ENCODE measurements at places on chromosomes 6 and 20. TPM values are rescaled to one million over a fixed set of nuclear protein-coding genes. Genes with fewer than 3 reads are reported as not detected.
A peak's percentile ranks its signal among the peaks of the same experiment; 100 is the strongest.

DNA sequence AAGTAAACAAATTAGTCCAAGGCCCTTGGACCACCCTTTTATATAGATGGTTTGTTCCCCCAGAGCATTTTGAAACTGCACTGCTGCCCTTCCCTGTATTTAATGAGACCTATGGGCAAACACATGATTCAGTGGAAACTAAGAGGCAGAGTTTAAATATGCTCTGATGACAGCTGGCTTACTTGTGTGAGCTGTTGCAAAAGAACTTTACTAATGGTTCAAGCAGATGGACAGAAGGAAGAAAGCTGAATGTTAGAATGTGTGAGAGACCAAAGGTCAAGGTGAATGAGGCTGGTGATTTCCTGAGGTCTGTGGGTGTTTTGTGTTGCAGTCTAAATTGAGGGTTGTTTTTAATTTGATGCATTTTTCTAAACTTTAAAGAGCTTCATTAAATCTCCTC lies 123.0 kb upstream of the CEP162 start:
- H3K27me3 ChIP-seq = no peaks in the 10 kb centered on the region
- no peak overlapping the region for H3K4me3 ChIP-seq
- H3K27ac ChIP-seq = no peak overlapping the region
- no peaks in the 10 kb centered on the region for H3K36me3 ChIP-seq

NKX2-4 gene
- not detected for polyA plus RNA-seq

DNA sequence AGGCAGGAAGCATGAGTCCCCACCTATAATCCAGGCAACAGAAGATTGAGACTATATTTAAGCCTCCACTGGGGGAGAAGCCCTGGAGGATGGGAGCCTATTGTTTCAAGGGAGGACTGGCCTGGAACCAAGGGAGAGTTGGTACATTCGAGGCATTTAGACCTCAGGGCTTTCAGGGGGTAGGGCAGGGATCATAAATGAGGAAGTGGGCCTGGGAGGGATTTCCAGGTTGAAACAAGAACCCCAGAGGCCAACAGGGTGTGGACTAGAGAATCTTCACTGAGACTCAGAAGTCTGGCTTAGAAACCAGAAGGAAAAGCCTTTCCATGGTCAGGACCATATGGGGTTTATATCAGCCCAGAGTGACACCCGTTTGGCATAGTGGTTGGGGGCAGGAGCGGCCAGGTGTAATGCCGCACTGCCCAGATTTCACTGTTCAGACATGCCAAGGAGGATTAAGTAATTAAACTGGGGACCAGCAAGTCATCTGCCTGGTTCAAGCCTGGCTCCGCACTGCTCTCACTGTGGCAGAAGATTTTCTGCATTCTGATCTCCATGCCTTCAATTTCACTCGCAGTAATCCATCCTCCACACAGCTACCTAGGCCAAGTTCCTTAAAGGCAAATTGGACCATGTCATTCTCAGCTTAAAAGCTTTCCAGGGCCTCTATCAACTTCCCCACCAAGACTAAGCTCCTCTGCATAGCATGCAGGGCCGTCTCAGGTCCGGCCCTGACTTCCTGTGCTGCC lies 17.8 kb downstream of the LRFN2 start:
- H3K27ac ChIP-seq = no peak overlapping the region
- DNase-seq = no peak
- H3K4me3 ChIP-seq = no peak overlapping the region
- H3K27me3 ChIP-seq = no peaks in the 10 kb centered on the region
- H3K36me3 ChIP-seq = no peaks in the 10 kb centered on the region

SLC22A1 gene
- 1.4 TPM for polyA plus RNA-seq

ADGRG6 gene
- polyA plus RNA-seq = 1.3 TPM

DNA sequence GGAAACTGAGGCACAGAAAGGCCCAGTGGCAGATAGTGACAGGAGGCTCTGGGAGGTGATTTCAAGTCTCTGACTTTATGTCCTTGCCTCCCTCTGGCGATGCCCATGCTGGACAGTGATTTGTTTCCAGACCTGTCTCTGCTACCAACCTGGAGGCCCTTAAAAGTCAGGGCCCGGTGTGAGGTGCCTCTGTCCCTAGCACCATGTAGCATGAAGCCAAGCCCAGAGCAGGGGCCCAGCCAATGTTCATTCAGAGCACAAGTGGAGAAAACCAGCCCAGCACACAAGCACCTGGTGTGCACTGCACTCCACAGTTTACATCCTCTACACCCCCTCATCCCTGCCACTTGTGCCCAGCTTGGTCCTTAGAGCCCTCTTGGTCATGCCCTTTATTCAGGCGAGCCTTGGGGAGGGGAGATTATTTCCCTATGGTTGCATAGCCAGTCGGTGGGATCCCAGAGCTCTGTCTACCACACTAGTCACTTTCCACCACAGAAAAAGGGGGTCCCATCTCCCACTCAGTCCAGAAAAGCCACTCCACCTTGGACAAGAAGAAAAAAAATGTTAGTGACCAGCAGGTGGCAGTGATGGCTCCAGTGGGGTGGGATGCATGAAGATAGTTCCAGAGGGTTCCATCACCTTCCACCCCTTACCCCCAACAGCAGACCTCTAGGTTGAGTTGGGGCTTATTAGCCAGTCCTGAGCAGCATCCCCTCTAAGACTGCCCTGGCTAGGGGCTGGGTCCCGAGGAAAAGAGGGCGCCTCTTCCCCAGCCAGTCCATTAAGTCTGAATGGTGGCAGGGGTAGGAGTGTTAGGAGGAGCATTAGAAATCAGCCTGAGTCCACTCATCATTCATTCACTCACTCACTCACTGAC lies 30.9 kb downstream of the KIAA1755 start:
- H3K36me3 ChIP-seq = peaks cover 4% of the 10 kb centered on the region
- no peaks in the 10 kb centered on the region for H3K4me1 ChIP-seq
- no peaks in the 10 kb centered on the region for H3K27me3 ChIP-seq

WFDC2 gene
- polyA plus RNA-seq = 1.0 TPM

- peaks cover 4% of the 10 kb centered on the region for H3K4me1 ChIP-seq
- DNase-seq = peak; percentile 66
- H3K36me3 ChIP-seq = peaks cover 4% of the 10 kb centered on the region
- H3K27ac ChIP-seq = peak overlapping the region; percentile 5
Observed at GRCh38 chr6:125759184-125759902, 9.9 kb downstream of the HEY2 start.

DNA sequence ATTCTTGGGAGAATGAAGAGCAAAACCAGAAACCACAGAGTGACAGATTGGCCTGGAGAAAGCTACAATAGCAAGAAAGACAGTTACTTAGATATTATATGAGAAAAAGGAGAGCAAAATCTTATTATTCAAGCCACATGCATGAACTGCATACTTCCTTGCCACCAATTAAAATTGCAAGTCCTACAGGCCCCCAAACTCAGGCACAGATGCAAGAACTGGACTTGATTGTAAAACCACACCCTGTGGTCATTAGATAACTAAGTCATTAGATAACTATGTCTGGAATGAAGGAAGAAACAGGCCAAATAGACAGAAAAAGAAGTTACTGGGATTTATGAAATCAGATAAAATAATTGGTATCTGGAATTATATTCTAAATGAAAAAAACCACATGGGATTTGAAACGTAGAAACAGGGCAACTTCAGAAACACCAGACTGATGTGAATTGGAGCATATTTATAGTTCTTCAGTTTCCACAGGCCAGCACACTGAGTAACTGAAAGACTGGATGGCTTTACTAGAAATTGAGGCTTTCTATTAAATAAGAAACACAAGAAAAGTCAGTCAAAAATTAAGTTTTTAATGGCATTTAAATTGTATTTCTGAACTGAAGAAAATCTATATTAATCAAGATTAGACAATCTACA lies 49.4 kb upstream of the CARMIL1 start:
- no peaks in the 10 kb centered on the region for H3K4me1 ChIP-seq
- H3K36me3 ChIP-seq = no peaks in the 10 kb centered on the region
- H3K27ac ChIP-seq = no peak overlapping the region
- H3K4me3 ChIP-seq = no peak overlapping the region

- no peak overlapping the region for H3K4me3 ChIP-seq
- no peaks in the 10 kb centered on the region for H3K36me3 ChIP-seq
- H3K4me1 ChIP-seq = no peaks in the 10 kb centered on the region
- no peak for DNase-seq
- no peak overlapping the region for H3K27ac ChIP-seq
Observed at GRCh38 chr20:41639630-41640029, 21.5 kb upstream of the CHD6 start.

DNA sequence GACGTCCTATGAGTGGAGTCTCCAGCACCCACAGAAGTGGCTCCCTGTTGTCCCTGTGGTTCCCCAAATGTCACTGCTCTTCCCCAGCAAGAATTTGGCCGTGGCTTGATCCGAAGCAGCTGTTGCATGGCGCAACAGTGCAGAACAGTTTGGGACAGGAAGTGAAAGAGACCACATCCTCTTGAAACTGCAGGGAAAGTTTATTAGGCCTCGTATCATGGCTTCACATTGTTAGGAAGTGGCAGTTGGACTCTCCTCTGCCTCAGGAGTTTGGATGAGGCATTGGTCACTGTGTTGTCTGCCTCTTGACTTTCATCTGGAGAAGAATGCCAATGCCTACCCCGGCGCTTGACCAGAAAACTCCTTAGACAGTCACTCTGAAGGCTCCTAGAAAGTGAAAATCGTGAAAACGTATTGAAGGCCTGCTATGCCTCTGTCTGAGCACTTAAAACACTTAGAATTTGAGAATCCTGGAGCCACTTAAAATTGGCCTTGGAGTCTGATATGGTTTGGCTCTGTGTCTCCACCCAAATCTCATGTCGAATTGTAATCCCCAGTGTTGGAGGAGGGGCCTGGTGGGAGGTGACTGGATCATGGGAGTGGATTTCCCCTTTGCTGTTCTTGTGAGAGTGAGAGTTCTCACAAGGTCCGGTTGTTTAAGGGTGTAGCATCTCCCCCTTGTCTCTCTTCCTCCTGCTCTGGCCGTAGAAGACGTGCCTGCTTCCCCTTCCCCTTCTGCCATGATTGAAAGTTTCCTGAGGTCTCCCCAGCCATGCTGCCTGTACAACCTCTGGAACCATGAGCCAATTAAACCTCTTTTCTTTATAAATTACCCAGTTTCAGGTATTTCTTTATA lies 334.9 kb upstream of the JARID2 start:
- H3K27me3 ChIP-seq = peaks cover 1% of the 10 kb centered on the region
- DNase-seq = peak; percentile 76
- H3K36me3 ChIP-seq = no peaks in the 10 kb centered on the region
- no peaks in the 10 kb centered on the region for H3K4me1 ChIP-seq

DNA sequence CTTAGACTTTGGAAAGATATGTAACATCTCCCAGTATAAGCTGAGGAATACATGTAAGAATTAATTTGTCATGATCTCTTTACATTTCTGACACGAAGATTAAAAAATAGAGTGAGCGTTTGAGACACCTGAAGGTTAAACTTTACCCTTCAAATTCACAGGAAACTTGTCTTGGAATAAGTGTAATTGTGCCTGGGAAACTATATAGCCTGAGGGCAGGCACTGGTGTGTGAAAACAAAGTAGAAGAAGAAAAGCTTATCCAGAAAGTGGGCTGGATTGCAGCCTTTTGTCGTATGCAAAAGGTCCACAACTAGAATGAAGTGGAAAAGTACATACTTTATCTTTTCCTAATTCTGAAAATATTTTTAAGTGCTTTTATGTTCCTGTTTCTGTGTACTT lies 275.7 kb upstream of the TCF21 start:
- no peaks in the 10 kb centered on the region for H3K4me1 ChIP-seq
- H3K4me3 ChIP-seq = no peak overlapping the region
- no peak for DNase-seq
- no peaks in the 10 kb centered on the region for H3K27me3 ChIP-seq

LZTS3 gene
- polyA plus RNA-seq = 3.3 TPM

DNA sequence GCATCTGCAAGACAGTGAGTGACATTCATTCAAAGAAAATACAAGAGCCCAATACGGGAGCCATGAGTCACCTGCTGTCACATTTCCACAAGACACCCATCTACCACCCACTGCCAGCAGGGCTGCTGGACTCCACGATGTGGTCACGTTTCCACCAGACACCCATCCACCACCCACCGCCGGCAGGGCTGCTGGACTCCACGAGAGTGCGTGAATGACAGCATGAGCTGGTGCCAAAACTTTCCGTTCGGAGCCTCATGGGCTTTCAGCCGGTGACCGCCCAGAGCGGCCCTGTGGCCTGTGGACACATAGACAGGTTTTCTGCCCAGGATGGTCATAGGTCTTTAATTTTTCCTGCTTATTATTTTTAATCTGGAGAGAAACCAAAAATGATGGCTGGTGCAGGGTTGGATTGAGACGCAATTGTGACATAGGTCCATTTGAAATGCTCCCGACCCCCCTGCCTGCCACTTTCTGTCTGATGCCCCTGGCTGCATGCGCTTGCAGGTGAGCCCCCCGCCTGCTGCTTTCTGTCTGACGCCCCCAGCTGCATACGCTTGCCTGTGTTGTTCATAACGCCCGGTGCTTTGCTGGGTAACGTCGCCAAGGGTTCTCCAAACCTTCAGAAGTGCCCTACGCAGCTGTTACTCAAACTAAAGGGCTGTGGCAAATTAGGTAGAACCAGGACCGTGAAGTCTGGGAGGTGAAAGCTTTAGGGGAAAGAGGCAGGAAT lies 59.1 kb upstream of the SMOC2 start:
- H3K4me1 ChIP-seq = no peaks in the 10 kb centered on the region
- no peaks in the 10 kb centered on the region for H3K36me3 ChIP-seq
- no peak overlapping the region for H3K4me3 ChIP-seq
- DNase-seq = no peak
- no peaks in the 10 kb centered on the region for H3K27me3 ChIP-seq

GRCh38 chr6:27238010-27238983 lies 9.2 kb upstream of the PRSS16 start:
- no peaks in the 10 kb centered on the region for H3K27me3 ChIP-seq
- H3K27ac ChIP-seq = no peak overlapping the region
- no peaks in the 10 kb centered on the region for H3K36me3 ChIP-seq
- no peak overlapping the region for H3K4me3 ChIP-seq
- no peak for DNase-seq

GRCh38 chr20:12535770-12536169 lies 473.0 kb upstream of the SPTLC3 start:
- H3K36me3 ChIP-seq = no peaks in the 10 kb centered on the region
- H3K4me3 ChIP-seq = no peak overlapping the region
- no peaks in the 10 kb centered on the region for H3K27me3 ChIP-seq
- no peaks in the 10 kb centered on the region for H3K4me1 ChIP-seq

- no peaks in the 10 kb centered on the region for H3K36me3 ChIP-seq
- H3K27ac ChIP-seq = no peak overlapping the region
- H3K27me3 ChIP-seq = no peaks in the 10 kb centered on the region
- DNase-seq = no peak
Observed at GRCh38 chr20:32037929-32038328, 14.1 kb upstream of the HCK start.

GRCh38 chr20:31920275-31920855 lies 31.5 kb downstream of the PDRG1 start:
- H3K4me1 ChIP-seq = no peaks in the 10 kb centered on the region
- H3K27me3 ChIP-seq = no peaks in the 10 kb centered on the region
- no peaks in the 10 kb centered on the region for H3K36me3 ChIP-seq
- no peak overlapping the region for H3K4me3 ChIP-seq

DNA sequence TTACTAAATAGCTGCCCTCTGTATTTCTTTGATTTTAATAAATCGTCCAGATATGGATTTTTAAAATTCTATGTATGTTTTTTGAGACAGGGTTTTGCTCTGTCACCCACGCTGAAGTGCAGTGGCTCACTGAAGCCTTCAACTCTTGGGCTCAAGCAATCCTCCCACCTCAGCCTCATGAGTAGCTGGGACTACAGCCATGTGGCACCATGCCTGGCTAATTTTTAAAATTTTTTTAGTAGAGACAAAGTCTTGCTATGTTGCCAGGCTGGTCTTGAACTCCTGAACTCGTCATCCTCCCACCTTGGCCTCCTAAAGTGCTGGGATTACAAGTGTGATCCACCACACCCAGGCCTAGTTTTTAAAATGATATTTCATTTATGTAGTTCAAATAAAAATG lies 47.4 kb upstream of the DDR1 start:
- no peaks in the 10 kb centered on the region for H3K27me3 ChIP-seq
- H3K27ac ChIP-seq = no peak overlapping the region
- no peaks in the 10 kb centered on the region for H3K36me3 ChIP-seq
- H3K4me3 ChIP-seq = no peak overlapping the region

PRDM13 gene
- not detected for polyA plus RNA-seq

APMAP gene
- 23.4 TPM for polyA plus RNA-seq

DNAH8 gene
- not detected for polyA plus RNA-seq

EYA4 gene
- polyA plus RNA-seq = not detected
